ENCODE measurements at places on chromosomes 16 and 17.

DNA sequence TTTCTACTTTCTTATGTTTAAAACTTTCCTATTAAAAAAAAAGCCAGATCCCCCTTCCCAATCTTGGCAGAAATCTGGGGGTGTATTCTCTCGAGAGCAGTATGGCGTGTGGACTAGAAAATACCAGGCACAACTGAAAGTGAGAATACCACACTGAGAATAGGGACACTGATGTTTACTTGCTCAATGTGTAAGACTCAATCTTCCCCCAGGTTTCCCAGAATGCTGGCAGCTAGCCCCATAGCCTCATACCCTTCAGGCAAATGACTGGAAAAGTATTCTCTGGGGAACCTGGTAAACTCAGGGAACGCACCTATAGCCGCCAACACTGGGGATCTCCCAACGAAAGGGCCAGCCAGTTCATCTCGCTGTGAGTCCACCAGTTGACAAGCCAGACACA, 15.3 kb downstream of the ZZEF1 start:
- DNase-seq: no peak

DNA sequence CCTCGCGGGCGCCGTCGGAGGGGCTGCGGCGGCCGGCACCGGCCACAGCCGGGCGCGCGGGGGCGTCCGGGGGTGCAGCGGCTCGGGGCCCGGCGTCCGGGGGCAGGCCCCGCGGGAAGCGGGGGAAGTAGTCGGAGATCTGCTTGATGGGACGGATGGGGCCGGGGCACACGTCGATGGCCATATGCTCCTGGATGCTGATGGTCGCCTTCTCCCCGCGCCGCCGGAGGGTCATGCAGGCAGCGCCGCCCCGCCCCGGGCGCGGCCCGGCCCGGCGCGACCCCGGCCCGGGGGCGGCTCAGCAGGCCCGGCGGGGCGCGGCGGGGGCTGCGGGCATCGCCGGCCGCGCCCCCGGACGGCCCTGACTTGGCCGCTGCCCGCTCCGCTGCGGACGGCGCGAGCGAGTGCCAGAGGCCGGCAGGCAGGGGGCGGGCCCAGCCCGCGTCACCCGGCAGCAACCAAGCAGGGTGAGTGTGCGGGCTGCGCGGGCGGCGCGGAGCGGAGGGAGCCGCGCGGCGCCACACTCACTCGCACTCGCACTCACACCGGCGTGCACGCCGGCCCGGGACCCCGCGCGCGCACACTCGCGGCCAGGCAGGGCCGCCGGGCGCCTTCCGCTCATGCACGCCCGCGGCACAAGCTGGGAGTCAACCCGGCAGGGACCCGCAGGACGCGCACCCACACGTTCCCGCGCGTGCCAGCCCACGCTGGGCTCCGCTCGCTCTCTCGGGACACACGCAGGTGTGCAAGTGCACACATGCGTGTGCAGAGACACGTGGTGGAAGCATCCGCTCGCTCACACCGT, at the start of gene DOC2B:
TSS of gene DOC2B (minus strand) at position 406 of the 805 bp plus-strand sequence. CDS start at position 235, 171 bp downstream.
- no peak for DNase-seq

- DNase-seq: peak; percentile 80
Observed at GRCh38 chr17:19448341-19449268, 37.6 kb downstream of the RNF112 start.

DNA sequence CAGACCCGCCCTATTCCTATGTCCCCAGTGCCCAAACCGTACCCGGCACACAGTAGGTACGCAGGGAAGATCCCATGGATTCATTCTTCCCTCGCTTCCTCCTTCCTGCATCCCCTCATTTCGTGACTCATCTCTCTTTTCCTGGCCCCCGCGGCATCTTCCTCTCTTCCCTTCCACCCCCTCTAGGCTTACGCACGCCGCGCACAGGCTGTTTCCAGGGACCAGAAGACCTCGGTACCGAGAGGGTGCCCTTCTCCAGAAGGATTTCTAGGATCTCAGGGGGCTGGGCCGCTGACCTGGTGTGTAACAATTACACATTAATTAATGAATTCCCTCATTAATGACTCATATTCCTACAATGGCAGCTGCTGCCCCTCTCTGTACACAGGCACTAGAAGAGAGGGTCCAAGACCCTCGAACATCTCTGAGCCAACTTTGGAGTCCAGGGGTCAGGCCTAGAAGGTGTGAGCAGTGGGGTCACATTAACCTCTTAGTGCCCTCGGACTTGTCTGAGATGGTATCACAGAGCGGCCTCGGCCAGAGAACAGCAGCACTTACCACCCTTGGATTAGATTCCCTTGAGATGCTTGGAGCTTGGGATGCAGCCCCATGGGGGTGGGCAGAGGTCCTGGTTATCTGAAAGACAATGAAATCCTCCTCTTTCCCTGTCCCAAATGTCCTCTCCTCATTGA, 16.8 kb upstream of the PLLP start:
- DNase-seq: no peak

DNA sequence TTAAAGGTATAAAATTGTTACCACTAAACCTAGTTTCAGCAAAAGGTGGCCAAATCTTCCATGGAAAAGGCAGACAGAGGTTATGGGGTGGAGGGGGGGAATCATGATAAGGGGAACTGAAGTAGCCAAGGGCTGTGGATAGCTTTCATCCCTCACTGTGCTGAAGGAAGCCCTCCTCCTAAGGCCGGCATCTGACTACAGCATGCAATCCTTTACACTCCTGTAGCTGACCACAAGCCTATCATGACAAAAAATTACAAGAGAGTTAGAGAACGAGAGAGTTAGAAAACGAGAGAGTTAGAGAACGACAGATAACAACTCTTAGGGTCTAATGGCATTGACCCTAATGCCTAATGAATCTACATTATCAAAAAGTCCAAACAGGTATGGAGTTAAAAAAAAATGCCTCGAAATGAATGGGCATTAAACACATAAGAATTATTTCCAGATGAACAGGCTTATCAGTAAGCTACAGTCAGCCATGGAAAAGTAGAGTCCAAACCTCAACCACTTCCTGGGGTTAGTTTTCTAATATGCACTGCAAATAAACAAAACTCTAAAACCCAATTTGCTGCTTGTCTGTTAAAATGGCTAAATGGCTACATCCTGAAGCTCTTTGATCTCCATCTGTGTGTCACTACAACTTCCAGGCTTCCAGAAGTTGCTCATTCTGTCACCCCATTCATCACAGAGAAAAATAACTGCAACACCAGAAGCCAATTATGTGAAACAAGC, 29.7 kb downstream of the DUSP14 start:
- DNase-seq: no peak

- no peak for DNase-seq
Observed at GRCh38 chr17:1946021-1946932, 78.9 kb downstream of the RTN4RL1 start.

DNA sequence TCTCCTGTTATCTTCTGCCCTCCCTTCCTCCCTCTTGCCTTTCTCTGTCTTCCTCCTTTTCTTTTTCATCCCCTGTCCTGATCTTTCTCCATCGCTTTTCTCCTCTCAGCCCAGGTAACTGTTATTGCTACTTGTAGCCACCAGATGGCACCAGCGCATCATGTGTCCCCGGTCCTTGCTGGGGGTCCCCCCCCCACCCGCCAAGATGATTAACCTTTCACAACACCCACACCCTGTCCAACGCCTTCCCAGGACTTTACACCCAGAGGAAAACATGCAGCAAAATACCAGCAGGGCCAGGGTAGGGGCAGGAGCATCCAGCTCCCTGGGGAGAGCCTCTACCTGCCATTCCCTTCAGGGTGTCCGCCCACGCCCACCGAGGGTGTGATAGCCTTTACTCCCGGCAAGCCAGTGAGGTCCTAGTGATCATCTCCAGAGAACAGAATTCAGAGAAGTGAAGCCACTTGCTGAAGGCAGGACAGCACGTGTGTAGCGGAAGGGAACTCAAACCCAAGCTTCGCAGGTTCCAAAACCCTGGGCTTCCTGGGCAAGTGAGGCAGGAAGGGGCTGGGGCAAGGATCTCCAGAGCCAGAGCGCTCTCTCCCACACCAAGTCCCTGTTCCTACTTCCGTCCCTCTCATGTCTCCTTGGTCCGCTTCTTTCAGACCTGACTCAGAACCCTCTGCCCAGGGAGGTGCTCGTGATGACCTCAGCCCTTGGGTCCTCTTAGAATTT, 13.4 kb upstream of the TAC4 start:
- peak; percentile 41 for DNase-seq

- DNase-seq: no peak
Observed at GRCh38 chr17:56045872-56046271, 107.4 kb upstream of the ANKFN1 start.
